Activated naive CD4-positive, alpha-beta T cell treated with Interleukin-2 at 50 U/mL for 16 hours (primary cell): ENCODE measurements at places on chromosomes 6 and 20.
A peak's percentile ranks its signal among the peaks of the same experiment; 100 is the strongest.

GRCh38 chr6:170365593-170365992 lies 59.0 kb downstream of the FAM120B start:
- DNase-seq = no peak

GRCh38 chr6:45112711-45113110 lies 215.4 kb upstream of the RUNX2 start:
- DNase-seq = no peak

DNA sequence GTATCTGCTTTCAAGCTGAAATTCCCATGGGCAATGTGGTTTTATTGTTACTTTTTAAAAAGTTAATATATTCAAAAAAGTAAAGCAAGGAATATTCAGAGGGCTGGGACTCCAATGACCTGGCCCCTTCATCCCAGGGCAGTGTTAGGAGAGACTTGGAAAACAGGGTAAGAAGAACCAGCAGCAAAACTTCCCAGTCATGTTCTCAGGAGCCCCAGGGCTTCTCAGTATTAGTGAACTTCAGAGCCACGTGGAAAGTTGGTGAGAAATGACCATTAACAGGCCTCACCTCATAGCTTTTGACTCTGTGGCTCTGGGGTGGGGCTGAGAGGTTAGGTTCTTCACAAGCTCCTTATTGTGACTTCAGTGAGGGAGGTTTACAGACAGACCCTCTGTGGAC lies 230.4 kb upstream of the KCNG1 start:
- DNase-seq = no peak

GRCh38 chr6:42787063-42787472 lies 5.2 kb downstream of the BICRAL start:
- DNase-seq = no peak

DNA sequence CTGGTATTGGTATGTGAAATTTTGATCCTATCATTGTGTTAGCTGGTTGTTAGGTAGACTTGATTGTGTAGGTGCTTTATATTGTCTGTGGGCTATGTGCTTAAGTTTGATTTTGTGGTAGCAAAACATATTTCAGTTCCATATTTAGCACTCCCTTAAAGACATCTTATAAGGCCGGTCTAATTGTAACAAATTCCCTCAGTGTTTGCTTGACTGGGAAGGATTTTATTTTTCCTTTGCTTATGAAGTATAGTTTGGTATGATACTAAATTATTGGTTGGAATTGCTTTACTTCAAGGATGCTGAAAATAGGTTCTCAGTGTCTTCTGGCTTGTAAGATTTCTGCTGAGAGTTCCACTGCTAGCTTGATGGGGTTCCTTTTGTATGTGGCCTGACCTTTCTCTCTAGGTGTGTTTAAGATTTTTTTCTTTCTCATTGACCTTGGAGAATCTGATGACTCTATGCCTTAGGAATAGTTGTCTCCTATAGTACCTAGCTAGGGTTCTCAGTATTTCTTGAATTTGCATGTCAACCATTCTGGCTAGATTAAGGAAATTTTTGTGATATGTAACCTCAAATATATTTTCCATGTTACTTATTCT lies 20.1 kb downstream of the CENPW start:
- DNase-seq = no peak

GRCh38 chr6:152404086-152404857 lies 232.9 kb downstream of the SYNE1 start:
- no peak for DNase-seq

DNA sequence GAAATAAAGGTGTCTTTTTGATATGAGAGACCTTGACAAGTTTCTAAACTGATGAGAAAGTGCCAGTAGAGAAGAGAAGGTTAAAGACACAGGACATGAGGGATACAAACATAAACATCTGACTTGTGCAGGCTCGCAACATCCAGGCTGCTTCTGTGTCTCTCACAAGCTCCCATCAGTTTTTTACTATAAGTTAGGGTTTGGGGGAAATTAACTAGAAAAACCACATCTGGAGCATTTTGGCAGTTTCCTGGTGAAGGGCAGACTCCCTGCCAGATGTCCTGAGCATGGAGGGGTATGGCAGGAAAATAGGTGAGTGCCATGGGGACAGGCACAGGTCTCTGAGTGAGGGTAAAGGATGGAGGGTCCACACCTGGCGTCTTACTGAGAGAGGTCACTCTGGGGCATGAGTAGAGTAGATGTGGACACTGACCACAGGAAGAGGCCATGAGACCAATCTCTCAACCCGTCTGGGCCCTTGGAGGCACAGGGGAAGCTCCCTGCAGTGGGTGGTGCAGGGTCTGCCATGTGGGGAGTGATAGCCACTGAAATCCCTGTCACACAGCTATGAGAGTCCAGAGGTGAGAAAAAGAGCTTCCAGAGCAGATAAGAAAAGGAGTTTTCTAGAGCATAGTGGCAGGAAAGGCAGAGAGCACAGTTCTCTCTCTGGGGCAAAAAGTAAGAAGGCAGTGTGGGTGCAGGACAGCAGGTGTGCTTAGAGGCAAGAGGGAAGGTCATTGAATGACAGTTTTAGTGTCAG lies 193.3 kb upstream of the SYNDIG1 start:
- no peak for DNase-seq

GRCh38 chr6:7909323-7910276 lies 988 bp downstream of the TXNDC5 start:
- peak; percentile 56 for DNase-seq

DNA sequence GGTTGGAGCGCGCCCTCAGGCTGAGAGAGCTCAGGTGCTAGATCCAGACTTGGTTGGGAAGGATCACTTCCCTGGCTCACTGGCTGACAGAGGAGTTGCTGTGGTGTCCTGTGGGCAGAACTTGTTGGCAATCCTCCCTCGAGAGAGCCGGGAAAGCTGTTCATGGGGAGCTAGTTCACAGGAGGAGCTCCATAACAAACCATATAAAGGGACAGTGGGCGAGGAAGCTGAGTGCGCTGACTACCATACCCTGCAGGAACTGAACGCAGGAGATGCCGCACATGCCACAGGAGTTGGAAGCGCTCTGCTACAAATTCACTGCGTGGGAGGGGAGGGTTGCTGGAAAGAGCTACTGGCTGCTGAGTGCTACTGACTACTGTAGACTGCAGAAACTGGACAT lies 243.2 kb downstream of the OGFRL1 start:
- DNase-seq = no peak

- DNase-seq = no peak
These were observed 41.5 kb upstream of the ARMH2 start for GRCh38 chr6:24840187-24840586.

DNA sequence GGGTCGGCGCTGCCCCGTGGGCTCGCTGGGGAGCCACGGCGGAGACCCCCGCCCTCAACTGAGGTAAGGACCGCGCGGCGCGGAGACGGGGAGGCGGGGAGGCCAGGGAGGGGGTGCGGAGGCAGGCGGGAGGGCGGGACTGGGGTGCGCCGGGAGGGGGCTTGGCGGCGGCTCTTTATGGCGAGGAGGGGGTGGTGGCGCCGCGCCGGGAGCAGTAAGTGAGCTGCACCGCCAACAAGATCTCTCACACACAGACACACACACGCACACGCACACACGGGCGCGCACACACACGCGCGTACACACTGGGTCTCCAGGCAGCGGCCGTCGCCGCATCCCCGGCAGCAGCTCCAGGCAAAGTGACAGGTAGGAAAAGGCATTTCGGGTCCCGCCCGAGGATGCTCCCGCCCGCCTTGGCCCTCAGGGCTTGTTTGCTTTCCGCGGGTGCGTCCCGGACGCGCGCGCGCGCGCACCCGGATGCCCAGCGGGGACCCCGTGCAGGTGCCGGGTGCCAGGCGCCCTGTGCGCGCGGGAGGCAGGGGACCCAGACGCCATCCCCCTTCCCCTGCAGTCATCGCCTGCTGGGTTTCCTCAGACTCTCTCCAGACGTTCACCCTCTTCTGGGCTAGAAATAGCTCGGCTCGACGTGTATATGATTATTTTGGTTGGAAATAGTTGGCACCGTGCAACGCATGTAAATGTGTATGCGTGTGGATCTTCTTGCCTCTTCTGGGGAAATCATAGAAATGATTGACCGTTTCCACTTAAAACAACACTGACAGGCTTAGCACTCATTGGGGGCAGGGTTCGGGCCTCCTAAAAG lies at the start of gene PLCB4:
PLCB4 (plus strand) TSS at position 247 of the 823 bp plus-strand sequence. CDS start 238,728 bp downstream, outside the sequence.
- DNase-seq = no peak

DNA sequence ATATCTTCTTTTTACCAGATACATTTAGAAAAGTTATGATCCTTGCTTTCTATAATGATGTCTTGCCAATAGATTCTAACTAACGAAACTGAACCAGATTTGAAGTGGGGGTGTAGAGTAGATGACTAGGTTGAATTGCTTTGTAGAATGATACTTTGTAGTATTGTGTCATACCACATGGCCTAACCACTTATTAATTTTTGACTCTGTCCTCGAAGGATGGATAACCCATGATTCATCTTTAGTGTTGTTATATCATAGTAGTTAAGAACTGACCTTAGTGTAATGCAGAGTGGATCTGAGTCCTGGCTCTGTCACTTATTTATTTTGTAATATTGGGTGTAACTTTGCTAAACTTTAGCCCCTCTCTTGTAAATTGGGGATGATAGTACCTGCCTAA lies 4.5 kb downstream of the PHF3 start:
- no peak for DNase-seq

DNA sequence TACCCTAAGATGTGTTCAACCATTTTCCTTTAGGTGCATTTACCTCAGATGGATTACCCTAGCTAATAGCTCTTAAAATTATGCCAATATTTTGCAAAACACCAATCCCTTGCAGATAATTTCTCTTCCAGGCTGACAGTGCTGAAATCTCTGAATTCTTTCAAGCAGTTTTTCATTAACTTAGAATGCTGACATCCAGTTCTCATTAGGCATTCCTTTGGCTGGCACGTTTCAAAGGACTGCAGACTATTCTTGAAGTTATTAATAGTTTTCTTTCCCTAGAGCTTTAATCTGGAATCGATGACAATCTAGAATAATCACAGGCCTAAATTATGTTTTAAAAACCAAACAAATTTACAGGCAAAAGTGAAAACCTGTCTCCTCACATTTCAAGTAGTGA lies 68.3 kb downstream of the SMLR1 start:
- no peak for DNase-seq

DNA sequence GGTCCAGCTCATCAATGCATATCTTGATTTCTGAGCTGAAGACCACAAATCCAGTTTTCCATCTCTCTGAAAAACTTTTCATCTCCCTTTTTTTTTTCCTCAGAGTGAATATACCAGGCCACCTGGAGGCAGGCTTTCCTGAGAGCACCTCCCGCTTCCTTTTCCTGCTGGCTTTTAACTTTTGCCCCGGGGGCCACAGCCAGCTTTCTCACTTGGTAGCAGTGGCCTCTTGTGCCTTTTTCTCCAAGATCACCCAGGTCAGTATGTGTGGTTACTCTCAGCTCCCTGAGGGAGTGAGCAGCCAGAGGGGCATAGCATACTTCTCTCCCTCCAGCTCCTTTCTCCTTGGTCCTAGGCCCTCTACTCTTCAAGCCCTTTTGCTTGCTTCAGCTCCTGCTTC lies at the start of gene BTN1A1:
BTN1A1 (plus strand) TSS at position 202 of the 400 bp plus-strand sequence. CDS start 984 bp downstream, outside the sequence.
- no peak for DNase-seq

- DNase-seq = no peak
These were observed 6.0 kb downstream of the HSF2 start for GRCh38 chr6:122405417-122405816.

GRCh38 chr6:24932832-24933231 lies 2.9 kb downstream of the RIPOR2 start:
- no peak for DNase-seq

GRCh38 chr20:1722513-1723050 lies 65.0 kb upstream of the SIRPG start:
- no peak for DNase-seq

- no peak for DNase-seq
These were observed 171.1 kb upstream of the RNF217 start for GRCh38 chr6:124791156-124791555.

DNA sequence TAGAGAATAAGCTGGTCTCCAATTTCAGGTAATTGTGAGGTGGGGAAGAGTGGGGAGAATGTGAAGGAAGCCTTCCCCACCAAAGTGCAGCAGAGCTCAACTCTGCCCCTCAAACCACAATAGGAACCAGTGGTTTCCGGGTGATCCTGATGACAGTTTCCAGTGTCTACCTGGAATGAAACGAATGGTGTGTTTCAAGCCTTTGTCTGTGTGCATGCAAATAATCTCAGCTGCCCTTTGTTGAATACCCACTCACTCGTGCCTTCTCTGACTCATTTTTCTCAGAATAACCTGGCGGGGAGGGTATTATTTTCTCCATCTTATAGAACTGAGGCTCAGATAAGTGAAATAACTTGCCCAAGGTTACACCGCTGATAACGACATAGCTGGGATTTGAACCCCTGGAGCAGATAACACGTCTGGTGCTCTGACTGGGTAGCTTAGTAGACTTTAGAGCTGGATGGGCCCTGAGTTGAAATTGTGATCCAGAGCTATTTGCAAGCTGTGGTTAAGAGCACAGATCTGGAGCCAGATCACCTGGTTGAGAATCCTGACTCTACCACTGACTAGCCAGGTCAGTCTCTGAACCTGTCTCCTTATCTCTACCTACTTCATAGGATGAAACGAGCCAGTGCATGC lies 85.1 kb downstream of the EYA2 start:
- no peak for DNase-seq

GRCh38 chr20:62703853-62704228 lies 4.8 kb upstream of the NTSR1 start:
- no peak for DNase-seq

DNA sequence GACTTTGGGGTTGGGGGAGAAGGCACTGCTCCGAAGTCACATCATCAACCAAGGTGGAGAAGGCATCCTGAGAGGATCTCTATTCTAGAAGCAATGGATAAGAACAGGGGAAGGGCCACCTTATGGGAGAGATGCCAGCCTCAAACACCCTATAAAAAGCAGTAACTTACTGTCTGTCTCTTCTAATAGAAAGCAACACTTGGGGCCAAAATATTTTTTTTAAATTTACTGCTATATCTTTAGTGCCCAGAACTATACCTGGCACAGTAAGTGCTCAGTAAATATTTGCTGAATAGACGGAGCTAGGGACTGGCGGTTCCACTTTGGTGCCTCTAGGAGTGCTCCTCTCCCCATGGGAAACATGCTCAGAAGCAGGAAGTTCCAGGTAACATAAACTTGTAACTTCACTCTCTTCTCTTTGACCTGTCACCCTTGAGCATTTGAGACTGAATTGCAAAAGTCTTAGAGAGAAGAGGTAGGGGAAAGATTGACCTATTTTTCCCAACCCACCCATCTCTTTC lies 807 bp upstream of the OTOR start:
- no peak for DNase-seq

GRCh38 chr6:117272032-117272866 lies 6.9 kb downstream of the VGLL2 start:
- DNase-seq = no peak

- peak; percentile 63 for DNase-seq
These were observed at the start of gene PLEKHG1 for GRCh38 chr6:150599199-150600009. PLEKHG1 (plus strand) TSS chr6:150599885; CDS start chr6:150733682, 133,797 bp downstream.
